ENCODE measurements at places on chromosomes 12 and 14. TPM values are rescaled to one million over a fixed set of nuclear protein-coding genes. Genes with fewer than 3 reads are reported as not detected.
A peak's percentile ranks its signal among the peaks of the same experiment; 100 is the strongest.

LUM gene
- 46.1 TPM for polyA plus RNA-seq

TMPO gene
- 22.8 TPM for polyA plus RNA-seq

MEG3 gene
- 131 TPM for polyA plus RNA-seq

ART4 gene
- 1.7 TPM for polyA plus RNA-seq

BATF gene
- 14.8 TPM for polyA plus RNA-seq

KLC1 gene
- 56.5 TPM for polyA plus RNA-seq

CSAD gene
- 4.6 TPM for polyA plus RNA-seq

DNA sequence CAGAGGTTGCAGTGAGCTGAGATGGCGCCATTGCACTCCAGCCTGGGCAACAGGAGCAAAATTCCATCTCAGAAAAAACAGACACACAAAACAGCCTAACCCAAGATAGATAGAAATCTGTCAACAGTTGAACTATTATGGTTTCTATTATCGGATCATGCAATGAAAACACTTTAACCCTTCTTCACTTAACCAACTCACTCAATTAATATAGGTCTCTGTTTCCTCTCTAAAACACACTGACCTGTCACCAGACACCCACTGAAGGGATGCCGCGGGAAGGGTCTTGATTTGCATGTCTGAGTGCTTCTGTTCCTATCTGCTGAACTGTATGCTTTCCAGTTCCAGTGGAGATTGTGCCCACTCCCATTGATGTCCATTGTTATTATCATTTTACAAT, 38.0 kb upstream of the NUDT4 start:
- H3K27ac ChIP-seq, result no peak overlapping the region
- no peaks in the 10 kb centered on the region for H3K36me3 ChIP-seq
- DNase-seq, result no peak
- H3K4me1 ChIP-seq, result no peaks in the 10 kb centered on the region
- no peak overlapping the region for H3K4me3 ChIP-seq

DNA sequence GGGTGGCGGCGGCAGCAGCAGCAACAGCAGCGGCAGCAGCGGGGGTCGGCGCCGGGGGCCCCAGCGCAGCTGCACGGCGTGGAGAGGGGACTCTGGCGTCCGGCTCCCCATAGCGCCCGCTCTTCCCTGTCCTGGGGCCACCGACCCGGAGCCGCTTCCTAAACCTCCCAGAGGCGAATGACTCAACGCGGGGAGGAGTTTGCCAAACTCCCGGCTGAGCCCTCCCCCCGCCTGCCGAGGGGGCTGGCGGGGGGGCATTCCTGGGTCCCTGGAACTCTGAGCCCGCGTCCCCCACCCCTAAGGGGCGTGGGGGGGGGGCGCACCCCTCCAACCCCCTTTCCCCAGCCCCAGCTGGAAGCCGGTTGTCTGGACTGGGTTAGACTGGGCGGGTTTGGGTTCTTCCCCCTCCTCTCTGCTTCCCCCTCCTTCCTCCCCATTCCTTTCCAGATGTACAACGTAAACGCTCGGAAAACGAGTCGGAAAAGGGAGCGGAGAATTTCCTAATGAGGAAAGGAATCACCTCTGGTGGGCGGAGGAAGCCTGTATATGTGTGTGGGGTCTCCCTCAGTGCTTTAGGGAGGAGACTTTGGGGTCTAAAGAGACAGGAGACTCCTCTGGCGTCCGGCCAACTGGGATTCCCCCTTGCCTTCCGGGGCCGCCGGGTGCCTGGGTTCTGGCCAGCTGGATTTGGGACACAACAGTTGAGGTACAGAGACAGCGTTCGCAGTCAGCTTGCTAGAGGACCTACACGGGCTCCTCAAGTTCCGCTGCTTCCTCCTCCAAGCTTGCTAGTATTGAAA, at the start of gene ITGA5:
Gene ITGA5, minus strand, starts transcription at position 179 of the 800 bp plus-strand sequence. Its CDS starts 68 bp downstream, at position 111.
- H3K27ac ChIP-seq, result peak within 1 kb of the TSS; percentile 93
- no peaks in the 10 kb centered on the region for H3K36me3 ChIP-seq
- H3K4me3 ChIP-seq, result peak within 1 kb of the TSS; percentile 82
- peaks cover 45% of the 10 kb centered on the region for H3K4me1 ChIP-seq
- H3K27me3 ChIP-seq, result peaks cover 11% of the 10 kb centered on the region

DNA sequence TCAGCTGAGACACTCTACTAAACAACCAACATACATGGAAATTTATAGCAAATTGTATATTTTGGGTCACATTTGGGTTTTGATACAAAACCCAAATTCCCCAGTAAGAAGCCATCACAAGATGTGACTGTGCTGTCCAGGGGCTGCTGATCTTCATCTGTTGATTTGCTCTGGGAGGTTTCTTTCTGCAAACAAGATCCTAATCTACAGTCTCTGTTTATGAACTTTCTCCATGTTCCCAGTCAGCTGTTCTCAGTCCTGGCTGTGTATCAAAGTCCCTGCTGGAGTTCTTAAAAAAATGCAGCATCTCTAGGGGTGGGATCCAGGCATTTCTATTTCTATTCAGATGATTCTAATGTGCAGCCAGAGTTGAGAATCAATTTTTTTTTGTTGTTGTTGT, 85.1 kb downstream of the ATP23 start:
- H3K27me3 ChIP-seq, result no peaks in the 10 kb centered on the region
- peaks cover 15% of the 10 kb centered on the region for H3K4me1 ChIP-seq
- H3K27ac ChIP-seq, result no peak overlapping the region
- no peak for DNase-seq

DNA sequence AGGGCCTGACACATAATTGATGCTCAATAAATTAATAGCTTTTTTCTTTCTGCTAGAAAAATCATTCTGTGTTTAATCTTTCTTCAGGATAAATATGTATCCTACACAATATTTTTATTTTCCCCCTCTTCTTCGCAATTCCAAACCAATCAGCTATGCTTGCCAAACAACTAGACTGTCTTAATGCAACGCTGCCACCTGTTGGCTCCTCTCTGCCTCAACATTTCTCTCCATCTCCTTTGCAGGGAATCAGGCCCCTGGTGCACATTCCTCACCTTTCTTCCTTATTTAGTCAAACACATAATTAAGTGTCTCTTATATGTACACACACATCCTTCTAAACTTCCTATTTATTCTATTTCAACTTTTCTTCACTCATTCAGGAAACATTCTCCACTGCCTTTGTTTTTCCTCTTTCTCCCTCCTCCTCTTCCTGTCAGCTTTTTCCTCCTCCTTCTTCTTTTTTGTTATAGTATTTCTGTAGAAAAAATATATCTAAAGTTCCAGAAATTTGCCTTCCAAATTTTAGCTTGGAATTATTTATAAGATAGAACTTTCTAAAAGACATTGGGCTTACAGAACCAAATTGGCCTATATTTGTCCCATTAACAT, 406.0 kb downstream of the PRKD1 start:
- H3K27me3 ChIP-seq, result no peaks in the 10 kb centered on the region
- no peaks in the 10 kb centered on the region for H3K36me3 ChIP-seq
- H3K27ac ChIP-seq, result no peak overlapping the region
- DNase-seq, result peak; percentile 4
- no peak overlapping the region for H3K4me3 ChIP-seq
- H3K4me1 ChIP-seq, result no peaks in the 10 kb centered on the region

DNA sequence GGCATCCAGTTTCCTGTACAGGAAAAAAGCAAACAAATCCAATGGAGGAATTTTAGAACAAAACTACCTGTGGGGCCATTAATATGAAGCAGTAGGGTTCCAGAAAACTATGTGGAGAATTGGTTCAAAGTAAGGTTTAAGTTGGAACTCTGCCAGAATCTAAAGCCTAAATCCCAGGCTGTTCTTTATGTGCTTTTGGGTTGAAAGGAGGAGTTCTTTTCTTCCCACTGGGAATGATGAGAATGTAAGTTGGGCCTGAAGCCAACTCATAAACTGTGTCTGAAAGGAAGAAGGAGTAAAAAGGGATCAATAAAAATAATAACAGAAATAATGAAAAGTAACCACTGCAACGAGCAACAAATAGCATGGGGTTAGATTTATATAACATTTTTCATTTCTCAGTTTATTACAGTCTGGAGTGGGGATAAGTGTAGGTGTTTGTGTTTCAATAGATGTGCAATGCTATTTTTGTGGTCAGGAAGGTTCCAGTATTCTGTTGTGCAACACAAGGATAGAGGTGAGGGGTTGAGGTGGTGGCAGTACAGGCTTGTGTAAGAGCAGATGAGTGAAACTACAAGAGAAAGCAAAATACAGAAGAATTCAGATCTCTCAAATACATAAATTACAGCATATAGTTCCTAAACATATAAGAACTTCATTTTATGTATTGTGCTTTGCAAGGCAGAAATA, 373.6 kb downstream of the EMP1 start:
- no peaks in the 10 kb centered on the region for H3K36me3 ChIP-seq
- no peak overlapping the region for H3K4me3 ChIP-seq
- H3K4me1 ChIP-seq, result no peaks in the 10 kb centered on the region
- H3K27me3 ChIP-seq, result no peaks in the 10 kb centered on the region

GRCh38 chr14:85233756-85234155, 296.2 kb upstream of the FLRT2 start:
- DNase-seq, result no peak
- H3K4me1 ChIP-seq, result no peaks in the 10 kb centered on the region
- H3K27me3 ChIP-seq, result no peaks in the 10 kb centered on the region
- no peak overlapping the region for H3K27ac ChIP-seq

DNA sequence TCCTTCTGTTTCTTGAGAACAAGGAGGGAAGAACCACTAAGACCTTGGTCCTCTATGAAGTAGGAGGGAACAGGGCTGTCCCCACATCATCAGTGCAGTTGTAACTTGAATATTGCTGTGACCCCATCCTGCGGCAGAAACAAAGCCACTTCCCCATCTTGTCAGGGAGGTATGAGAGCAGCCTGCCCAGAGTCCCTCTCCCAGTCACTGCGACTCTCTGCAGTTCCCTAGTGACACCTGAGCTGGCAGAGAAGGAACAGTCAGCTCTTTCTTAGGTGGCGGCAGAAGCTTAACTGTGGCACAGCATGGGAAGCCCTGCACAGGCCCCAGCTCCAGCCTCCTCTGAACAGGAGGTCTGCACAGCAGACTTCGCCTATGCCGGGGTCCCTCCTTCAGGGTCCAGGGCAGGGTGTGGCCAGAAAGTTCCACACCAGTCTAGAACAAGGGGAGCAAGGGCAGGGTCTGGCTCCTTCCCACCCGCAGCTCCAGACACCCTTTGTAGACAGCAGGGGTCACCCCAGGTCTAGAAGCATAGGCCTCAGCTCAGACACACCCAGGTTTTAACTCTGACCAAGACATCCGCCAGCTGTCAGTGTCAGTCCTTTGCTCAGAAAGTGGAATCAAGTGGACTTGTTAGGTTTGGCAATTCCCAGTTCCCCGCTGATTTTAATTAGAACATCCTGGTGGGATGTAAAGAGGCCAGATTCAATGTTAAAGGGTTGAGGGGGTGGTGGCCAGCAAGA, 36.8 kb downstream of the DEGS2 start:
- no peaks in the 10 kb centered on the region for H3K4me1 ChIP-seq
- no peaks in the 10 kb centered on the region for H3K36me3 ChIP-seq
- no peak overlapping the region for H3K27ac ChIP-seq
- no peak for DNase-seq

- no peaks in the 10 kb centered on the region for H3K36me3 ChIP-seq
- no peak overlapping the region for H3K4me3 ChIP-seq
- no peak for DNase-seq
- H3K4me1 ChIP-seq, result no peaks in the 10 kb centered on the region
- no peaks in the 10 kb centered on the region for H3K27me3 ChIP-seq
- H3K27ac ChIP-seq, result no peak overlapping the region
These were observed 90.8 kb upstream of the SSTR1 start for GRCh38 chr14:38116895-38117294.

DNA sequence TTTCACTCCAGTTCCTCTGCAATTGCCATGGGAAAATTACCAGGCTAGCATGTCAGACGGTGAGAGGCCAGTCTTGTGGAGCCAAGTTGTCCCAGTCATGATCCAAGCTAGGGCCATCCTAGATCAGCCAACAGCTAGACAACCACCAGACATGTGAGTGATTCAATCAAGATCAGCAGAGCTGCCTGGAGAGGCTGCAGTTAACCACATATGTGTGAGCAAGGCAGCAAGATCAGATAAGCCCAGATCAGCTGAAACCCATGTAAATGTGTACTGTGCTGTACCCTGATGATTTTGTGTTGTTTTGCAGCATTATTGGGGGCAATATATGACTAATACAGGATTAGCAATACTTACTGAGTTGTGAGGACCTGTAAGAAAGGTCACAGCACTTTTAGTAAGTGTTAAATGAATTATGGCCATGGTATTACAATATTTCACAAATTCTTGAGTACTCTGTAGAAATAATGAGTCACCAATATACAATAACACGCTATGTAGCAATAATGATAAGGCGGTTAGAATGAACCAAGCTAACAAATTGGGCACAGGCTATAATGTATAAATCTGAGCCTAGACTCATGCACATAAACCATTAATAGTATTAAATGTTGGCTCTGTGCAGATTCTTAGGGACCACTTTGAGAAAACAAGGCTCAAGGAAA, 91.4 kb downstream of the SUDS3 start:
- H3K4me3 ChIP-seq, result no peak overlapping the region
- no peaks in the 10 kb centered on the region for H3K27me3 ChIP-seq
- H3K4me1 ChIP-seq, result no peaks in the 10 kb centered on the region
- H3K27ac ChIP-seq, result no peak overlapping the region

- peaks cover 8% of the 10 kb centered on the region for H3K27me3 ChIP-seq
- no peaks in the 10 kb centered on the region for H3K36me3 ChIP-seq
- no peak overlapping the region for H3K4me3 ChIP-seq
- H3K4me1 ChIP-seq, result peaks cover 12% of the 10 kb centered on the region
These were observed 3.2 kb upstream of the MMP19 start for GRCh38 chr12:55845785-55846496.

GRCh38 chr12:116459011-116459875, 99.9 kb upstream of the MAP1LC3B2 start:
- no peak overlapping the region for H3K27ac ChIP-seq
- no peaks in the 10 kb centered on the region for H3K27me3 ChIP-seq
- DNase-seq, result no peak
- no peak overlapping the region for H3K4me3 ChIP-seq

DNA sequence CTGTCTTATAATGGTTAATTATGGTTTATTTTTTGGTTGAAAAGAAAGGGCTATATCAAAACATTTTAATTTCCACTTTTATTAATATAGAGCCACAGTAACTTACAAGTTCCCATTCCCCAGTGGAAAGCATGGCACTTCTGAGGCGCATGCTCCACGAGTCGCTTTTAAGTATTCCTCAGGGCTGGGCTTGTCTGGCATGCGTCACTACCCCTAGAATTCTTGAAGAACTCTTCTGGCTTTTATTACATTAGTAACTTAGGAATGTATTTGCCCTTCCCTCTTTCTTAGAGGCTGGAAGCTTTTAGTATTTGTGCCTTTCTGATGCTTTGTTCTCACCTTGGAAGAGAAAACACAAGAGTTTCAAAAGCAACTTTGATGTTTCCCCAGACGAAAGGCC, 81.1 kb downstream of the ESR2 start:
- H3K36me3 ChIP-seq, result peaks cover 96% of the 10 kb centered on the region
- H3K4me3 ChIP-seq, result no peak overlapping the region
- H3K4me1 ChIP-seq, result peaks cover 20% of the 10 kb centered on the region
- H3K27me3 ChIP-seq, result no peaks in the 10 kb centered on the region
- peak; percentile 49 for DNase-seq
- H3K27ac ChIP-seq, result peak overlapping the region; percentile 49

Measured in stomach (tissue), 19 donors.